ENCODE measurements at places on chromosomes 7 and 10. TPM values are rescaled to one million over a fixed set of nuclear protein-coding genes. Genes with fewer than 3 reads are reported as not detected.

LIMK1 gene
- 8.2 TPM for total RNA-seq

CACNA2D1 gene
- total RNA-seq, result not detected

SEMA3D gene
- total RNA-seq, result not detected

ELFN1 gene
- not detected for total RNA-seq

IFIT3 gene
- total RNA-seq, result 11.5 TPM

CRHR2 gene
- total RNA-seq, result not detected

CLRN3 gene
- not detected for total RNA-seq

NRG3 gene
- total RNA-seq, result not detected

Measured in CD4-positive, alpha-beta T cell (primary cell).